ENCODE measurements at places on chromosomes 6 and 20.

DNA sequence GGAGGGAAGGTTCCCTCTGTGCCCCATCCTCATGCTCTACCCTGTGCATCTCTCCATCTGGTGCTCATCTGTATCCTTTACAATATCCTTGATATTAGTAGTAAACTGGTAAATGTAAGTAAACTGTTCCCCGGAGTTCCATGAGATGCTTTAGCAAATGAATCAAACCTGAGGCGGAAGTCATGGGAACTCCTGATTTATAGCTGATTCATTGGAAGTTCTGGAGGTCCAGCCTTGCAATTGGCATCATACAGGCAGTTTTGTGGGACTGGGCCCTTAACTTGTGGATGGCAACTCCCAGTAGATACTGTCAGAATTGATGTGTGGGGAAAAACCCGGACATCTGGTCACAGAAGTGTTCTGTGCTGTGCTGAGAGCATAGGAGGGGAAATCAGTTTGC lies 11.2 kb upstream of the SLC22A2 start:
- DNase-seq, result no peak

GRCh38 chr20:35699957-35700624 lies 886 bp downstream of the ROMO1 start:
- no peak for DNase-seq

GRCh38 chr20:31723069-31723318 lies 326 bp upstream of the BCL2L1 start:
- DNase-seq, result no peak

DNA sequence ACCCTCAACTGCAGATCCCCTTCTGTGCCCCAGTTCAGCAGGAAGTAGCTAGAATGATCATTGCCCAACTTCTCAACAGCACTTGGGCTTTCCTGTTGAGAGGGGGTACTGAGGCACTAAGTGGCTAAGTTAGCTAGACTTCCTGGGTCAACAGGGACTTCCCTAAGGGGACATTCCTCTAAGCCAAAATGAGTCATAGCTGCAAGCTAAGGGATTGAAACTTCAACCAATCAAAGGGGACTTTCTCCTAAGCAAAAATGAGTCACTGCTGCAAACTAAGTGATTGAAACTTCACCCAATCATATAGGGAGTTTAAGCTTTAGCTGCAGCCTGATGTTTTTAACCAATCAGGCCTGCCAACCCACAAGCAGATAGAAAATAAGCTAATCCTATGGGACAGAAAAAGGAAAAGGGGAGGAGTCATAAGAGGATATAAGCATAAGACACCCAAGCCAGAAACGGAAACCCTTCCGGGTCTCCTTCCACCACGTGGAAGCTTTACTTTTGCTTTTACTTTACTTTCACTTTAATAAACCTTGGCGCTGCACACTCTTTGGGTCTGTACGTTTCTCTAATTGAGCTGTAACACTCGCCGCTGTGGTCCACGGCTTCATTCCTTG lies 659.0 kb upstream of the HS3ST5 start:
- no peak for DNase-seq

GRCh38 chr6:131331873-131332781 lies 196.9 kb downstream of the AKAP7 start:
- no peak for DNase-seq

DNA sequence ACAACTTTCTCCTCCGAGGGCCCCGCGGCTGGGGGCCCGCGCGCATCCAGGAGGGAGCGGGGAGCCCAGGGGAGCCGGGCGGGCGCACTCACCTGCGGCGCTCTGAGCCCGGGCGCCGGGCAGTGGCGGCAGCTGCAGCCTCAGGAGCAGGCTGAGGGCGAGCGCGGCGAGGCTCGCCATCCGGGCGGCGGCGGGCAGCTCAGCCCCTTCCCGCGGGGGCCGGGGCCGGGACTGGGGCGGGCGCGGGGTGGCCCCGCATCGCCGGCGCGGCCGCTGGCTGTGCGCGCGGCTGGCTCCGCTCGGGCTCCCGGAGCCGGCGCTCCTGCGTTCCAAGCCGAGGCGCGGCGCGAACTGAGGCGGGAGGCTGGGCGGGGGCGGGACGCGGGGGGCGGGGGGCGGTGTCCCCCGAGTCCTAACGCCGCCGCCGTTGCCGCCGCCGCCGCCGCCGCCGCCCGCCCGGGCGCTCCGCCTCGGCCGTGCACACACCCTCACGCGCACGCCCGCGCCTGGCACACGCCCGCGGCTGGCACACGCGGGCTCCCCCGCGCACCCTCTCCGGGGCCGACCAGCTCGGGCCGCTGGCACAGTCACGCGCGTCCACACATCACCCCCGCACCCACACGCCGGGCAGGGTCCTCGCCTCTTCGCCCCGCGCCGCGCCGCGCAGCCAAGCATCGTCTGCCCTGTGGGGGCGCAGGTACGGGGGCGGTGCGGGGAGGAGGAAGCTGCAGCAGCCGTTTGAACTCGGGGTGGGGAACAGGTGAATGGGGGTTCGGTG lies at the start of gene PTPRT:
Gene PTPRT (minus strand): TSS at position 353 of the 778 bp plus-strand sequence. CDS start 173 bp downstream, at position 180.
- no peak for DNase-seq

- DNase-seq, result no peak
These were observed 31.6 kb upstream of the CSNK2A1 start for GRCh38 chr20:575230-575629.

DNA sequence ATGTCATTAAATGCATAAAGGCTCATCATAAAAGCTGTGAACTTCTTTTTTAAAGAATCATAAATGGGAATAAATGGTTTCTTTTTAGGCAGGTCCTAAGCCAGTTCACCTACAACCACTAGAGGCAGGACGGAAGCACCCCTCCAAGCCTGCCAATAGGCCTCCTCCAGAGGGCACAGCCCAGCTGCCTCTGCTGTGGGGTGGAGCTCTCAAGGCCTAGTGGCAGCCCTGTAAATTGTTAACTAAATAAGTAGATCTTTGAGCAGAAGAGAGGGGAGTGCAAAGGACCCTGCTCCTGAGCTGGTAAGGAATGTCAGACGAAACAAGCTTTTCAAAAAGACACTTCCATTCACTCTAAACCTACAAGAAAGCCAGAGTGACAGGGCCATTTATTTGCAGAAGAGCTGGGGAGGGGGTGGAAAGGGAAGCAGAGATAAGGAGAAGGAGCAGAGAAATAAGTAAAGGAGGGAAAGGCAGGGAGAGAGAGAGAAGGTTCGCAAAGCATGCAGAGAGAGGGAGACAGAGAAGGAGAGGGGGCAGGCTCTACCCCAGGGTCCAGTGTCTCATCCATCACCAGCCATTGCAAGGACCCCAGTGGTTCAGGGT lies 18.0 kb upstream of the MAFB start:
- DNase-seq, result no peak

DNA sequence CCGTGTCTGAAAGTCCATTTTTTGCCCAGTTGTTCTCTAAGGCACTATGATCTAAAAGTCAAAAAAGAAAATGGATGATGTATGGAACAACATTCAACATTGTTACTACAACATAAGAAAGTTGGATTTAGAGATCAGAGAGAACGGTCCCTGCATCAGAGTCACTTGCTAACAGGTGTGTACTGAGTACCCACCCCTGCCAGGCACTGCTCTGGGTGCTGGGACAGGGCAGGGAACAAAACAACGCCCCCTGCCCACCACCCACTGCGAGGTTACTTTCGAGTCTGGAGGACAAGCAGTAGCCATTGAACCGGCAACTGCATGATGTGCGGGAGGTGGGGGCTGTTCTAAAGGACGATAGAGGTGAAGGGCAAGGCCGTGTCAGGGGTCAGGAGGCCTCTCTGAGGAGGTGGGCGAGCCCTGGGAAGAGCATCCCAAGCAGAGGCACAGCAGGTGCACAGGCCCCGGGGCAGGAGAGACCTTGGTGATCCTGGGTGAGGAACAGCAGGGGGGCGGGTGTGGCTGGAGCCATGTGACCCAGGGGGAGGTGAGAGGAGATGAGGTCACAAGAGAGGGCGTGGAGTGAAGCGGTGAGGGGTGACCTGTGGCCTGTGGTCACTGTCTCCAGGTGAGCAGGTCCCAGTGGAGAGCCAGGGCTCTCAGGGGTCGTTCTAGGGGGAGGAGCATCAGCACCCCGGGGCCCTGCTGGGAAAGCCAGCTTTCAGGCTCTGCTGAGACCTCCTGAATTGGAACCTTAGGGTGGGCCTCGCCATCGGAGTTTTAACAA lies 197.5 kb upstream of the SULF2 start:
- DNase-seq, result no peak

DNA sequence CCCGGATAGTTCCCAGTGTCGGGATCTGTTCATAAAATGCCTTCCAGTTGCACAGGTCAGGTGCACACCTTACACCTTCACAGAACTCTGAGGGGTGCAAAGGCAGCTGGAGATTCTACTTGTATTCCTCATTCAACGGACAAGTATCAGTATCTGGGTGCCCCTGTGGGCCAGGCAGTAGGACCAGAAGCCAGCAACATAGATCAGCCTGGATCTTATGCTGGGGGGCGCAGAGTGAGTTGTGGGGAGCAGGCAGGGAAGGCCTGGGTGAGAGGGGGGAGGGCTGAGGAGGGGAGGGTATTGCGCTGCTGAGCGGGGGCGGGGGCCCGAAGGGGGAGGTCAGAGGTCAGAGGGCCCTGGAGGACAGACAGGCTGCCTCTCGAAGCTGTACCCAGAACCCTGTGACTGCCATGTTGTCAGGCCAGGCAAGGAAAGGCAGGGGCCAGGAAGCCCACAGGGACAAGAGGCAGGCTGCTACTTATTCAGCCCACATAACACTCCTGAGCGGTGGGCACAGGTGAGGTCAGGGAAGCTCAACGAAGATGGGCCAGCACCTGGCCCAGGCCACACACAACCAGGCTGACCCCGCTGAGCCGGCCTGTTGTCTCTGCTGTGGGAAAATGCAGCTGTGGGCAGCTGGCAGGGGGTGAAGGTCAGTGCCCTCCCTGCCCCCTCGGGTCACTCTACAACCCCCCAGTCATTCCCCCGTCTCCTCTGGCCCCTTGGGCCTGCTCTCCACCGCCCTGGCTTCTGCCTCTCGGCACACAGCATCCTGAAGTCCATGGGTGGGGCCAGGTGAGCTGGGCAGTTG lies 1.1 kb downstream of the OPRL1 start:
- no peak for DNase-seq

DNA sequence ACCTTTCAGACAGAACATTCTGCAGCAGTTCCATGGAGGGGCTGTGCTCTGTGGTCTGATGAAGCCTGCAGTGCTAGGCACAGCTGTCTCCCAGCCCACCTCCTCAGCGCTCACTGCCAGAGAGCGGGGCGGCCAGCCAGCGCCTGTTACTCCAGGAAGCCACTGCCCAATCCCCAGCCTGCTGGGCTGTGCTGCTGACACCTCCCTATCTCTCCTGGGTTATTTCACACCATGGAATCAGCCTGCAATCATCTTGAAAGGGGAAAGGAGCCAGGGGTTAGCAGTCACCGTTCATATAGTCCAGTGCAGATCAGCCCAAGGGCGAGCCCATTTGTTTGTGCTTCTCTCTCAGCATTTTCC lies 46.3 kb upstream of the NHSL1 start:
- peak; percentile 63 for DNase-seq

- DNase-seq, result peak; percentile 63
These were observed 113.4 kb downstream of the MAP3K4 start for GRCh38 chr6:161104966-161105365.

- no peak for DNase-seq
These were observed 40.6 kb downstream of the CLVS2 start for GRCh38 chr6:123036648-123037047.

GRCh38 chr6:163735076-163735475 lies 320.6 kb downstream of the QKI start:
- no peak for DNase-seq

DNA sequence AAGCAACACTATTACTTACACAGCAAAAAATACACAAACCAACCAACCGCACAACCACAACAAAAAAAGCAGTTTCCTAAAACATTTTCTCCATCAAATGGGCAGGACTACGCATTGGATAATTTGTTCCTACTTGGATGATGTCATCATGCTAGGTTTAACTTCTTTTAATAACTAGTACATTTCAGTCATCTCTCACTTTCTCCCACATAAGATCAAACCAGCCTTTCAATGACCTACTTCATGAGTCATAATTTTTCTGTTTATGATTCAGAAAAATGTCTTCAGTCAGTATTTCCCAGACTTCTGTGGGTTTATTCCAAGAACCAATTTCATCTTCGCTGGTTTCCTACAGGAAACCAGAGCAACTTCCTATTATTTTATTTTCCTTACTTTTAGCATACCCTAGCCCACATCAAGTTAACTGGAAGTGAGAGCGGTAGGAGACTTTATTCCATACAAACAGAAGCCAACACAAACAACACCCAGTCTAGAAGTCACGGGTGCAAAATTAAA lies 134.2 kb downstream of the GMDS start:
- DNase-seq, result peak; percentile 72

DNA sequence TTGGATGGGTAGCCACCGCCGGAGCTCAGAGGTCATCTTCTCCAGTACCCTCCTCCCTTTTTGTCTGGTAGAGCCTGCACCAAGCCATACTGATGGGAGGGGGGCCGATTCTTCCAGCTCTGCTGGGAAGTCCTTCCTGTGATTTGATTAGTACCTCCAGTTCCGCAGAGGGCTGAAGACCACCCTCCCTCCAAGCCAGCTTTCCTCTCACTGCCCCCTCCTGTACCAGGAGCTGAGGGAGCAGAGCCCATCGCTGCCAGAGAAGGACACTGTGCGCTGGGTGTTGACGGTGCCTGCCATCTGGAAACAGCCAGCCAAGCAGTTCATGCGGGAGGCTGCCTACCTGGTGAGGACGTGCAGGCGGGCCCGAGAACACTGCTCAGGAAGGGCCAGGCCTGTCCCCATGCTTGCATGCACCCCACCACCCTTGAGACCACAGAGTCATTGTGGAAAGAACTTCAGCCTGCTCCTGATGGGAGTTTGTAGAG lies 13.2 kb downstream of the HSPA12B start:
- no peak for DNase-seq

DNA sequence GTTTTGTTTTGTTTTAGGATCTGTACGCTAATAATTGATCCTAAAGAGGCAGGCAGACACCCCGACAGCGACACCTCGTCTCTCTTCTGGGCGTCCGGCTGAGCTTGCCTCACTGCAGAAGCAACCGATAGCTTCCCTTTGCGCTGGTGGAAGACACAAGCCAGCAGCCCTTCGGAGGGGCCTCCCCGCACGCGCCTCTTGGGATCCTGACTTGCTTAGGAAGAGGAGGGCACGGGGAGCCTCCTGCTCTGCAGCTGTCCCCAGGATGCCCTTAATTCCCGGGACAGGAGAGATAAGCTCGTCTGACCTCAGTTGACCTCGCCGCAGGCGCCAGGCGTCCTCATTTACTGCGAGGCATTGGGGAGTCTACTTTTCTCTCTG lies 94.0 kb downstream of the CD83 start:
- peak; percentile 18 for DNase-seq

DNA sequence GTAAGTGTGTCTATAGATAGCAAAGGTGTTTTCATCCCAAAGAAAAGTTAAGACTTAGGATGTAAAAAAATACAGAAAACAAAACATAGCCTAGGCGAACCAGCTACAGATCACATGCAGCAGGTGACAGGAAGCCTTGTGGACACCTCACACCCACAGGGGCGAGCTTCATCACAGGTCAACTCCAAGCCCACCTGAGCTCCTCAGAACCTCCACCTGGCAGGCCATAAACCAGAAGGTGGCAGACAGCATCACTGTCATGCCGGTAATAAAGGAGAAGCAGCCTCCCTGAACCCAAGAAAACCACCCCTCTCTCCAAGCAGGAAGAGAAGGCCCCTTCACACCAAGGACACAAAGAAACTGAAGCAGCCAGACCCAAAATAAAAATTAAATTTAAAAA lies 1.0 kb downstream of the RALGAPA2 start:
- no peak for DNase-seq

GRCh38 chr6:147941143-147941542 lies 401.5 kb upstream of the SASH1 start:
- peak; percentile 56 for DNase-seq
